NCI-H2171 treated with DMSO at 0.1 percent for 48 hours (cell line): ENCODE measurements at places on chromosomes 6 and 20.

- no peak for DNase-seq
Measured at GRCh38 chr6:18388271-18388670, 1.1 kb downstream of the RNF144B start.

DNA sequence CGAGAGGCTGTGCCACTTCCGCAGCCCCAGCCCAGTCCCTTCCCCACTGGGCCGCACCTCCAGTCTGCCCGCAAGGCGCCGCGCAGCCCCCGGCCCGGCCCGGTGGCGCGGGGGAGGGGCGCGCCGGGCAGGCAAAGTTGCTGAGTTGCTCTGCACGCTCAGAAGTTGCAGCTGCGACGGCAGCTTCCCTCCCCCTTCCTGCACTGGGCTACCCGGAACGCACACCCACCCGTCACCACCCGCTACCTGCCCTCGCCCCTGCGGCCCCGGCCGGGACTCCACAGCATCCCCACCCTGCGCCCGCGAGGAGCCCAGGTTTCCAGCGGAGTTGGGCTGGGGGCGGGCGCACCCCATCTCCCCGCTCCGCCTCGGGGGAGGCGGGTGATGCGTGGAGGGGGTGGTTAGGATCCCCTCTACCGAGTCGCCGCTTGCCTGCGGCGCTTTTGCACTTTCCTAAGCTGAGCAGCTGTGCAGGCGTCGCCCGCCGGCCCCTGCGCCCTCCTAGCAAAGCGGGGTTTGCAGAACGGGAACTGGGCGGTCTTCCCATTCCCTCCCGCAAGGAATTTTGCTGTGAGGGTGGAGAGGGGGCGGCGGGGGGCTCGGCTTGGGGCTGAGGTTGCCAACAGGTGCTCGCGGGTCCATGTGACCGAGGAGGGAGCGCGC, 55.9 kb upstream of the RREB1 start:
- DNase-seq: peak; percentile 54

GRCh38 chr20:39563349-39563748, 601.2 kb downstream of the DHX35 start:
- DNase-seq: no peak

DNA sequence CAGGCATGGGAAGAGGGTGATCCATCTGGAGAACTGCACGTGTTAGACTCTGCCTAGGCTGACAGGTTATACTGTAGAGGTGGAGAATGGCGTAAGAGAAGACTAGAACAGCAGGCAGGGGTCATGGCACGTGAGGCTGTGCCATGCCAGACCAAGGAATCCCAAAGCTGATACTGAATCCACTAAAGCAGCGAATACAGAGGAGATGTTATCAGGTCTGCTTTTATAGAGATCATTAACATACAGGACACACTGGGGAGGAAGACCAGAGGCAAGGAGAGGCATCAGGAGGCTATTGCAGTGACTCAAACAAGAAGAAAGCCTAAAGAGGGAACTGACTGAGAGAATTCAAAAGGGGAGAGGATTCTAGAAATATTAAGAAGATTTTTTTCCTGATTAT, 12.9 kb downstream of the PHACTR1 start:
- DNase-seq: peak; percentile 21

- DNase-seq: no peak
Measured at GRCh38 chr20:20820104-20820503, 107.7 kb upstream of the RALGAPA2 start.

- no peak for DNase-seq
Measured at GRCh38 chr6:166253778-166254204, 54.4 kb downstream of the PRR18 start.

DNA sequence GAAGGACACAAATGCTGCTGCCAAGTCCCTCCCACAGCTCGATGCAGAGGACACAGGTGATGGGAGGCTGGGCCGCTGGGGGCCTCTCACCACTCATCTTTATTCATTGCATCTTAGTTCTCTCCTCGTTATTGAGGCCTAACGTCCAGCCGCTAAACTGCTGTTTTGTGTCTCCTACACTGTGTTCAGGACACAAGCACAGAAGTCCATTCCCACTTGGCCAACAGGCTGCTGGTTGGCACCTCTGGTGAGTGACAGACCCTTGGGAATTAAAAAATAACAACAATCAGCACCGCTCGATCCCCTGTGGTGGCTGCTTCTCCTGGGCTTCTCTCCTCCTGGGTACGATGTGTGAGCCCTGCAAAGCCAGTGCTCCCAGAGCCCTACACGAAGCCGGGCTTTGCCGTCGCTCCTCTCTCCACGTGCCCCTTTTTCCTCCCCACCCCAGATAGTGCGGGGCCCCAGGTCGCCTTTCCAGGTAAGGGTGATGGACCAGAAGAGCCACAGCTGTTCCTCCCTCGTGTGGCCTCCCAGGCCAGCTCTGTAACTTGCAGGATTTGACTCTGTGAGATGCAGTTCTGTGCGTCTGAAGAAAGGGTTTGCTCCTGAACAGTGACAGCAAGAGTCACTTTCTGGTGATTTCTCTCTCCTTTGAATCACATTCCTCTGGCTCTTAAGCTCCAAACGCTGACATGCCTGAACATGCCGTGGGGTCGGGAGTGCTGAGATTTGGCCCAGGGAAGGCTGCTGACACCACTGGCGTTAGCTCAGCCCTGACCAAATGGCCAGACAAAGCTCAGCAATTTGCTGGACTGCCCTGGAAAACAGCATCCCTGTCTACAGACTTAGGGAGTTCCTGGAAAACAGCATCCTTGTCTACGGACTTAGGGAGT, 59.3 kb downstream of the DLL1 start:
- DNase-seq: peak; percentile 26

GRCh38 chr6:8014947-8015346, 49.2 kb downstream of the BLOC1S5 start:
- DNase-seq: peak; percentile 81

DNA sequence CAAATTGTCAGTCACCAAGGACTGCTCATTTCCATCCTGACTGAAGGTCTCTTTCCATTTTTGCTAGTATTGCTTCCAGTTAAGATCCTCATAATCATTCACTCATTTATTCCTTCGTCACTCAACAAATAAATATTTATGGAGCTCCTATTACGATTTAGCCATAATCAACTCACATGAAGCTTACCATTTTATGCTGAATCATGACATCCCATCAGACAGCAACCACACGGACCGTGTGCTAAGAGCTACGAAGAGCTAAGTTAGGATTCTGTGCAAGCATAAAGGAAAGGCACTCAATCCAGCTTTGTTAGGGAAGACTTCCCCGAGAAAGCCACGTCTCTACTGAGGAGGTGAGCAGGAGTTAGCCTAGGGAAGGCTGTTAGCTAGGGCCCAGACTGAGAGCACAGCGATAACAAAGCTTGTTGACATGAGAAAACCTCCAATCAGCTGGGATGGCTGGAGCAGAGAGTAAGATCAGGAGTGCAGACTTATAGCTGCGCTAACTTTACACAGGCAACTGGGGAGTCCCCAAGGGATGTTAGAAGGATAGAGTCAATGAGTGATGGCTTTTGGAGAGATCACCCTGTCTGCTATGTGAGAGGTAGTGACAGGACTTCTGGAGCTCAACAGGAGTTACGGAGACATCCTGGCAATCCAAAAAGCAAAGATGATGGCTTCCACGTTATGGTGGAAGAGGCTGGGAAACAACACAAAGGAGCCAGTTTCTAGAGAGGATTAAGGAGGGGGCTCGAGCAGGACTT, 2.6 kb upstream of the GID8 start:
- no peak for DNase-seq

GRCh38 chr6:41894366-41895299, 542 bp downstream of the USP49 start:
- peak; percentile 37 for DNase-seq

DNA sequence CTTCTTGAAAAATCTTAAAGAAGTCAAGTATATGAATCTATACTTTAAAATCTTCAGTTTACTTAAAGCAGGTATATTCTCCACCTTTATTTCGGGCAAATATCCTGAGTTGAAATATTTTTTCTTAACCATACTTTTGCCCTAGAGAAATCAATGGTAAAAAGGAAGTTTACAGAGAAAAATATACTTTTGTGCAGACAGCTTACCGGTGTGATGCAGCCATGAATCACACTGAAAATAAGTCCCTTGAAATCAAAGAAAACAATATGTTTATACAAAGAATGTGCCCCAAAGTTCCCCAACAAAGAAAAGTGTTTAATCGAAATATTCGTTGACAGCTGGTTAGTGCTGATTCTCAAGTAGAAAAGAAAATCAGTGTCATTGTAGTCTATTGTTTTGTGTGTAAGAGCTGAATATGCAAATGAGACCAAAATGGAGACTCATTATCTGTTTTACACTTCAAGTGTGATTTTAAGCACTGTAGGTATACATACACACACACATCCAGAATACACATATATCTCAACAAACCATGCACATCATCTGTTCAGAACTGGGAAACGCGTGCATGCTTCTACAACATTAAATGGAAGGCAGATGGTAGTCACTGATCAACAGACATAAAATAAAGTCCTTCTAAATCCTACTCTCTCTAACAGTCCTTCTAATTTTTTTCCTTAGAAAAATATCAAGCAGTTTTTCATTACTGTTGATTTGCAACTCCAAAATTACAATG, 73.3 kb downstream of the BTBD9 start:
- peak; percentile 46 for DNase-seq

DNA sequence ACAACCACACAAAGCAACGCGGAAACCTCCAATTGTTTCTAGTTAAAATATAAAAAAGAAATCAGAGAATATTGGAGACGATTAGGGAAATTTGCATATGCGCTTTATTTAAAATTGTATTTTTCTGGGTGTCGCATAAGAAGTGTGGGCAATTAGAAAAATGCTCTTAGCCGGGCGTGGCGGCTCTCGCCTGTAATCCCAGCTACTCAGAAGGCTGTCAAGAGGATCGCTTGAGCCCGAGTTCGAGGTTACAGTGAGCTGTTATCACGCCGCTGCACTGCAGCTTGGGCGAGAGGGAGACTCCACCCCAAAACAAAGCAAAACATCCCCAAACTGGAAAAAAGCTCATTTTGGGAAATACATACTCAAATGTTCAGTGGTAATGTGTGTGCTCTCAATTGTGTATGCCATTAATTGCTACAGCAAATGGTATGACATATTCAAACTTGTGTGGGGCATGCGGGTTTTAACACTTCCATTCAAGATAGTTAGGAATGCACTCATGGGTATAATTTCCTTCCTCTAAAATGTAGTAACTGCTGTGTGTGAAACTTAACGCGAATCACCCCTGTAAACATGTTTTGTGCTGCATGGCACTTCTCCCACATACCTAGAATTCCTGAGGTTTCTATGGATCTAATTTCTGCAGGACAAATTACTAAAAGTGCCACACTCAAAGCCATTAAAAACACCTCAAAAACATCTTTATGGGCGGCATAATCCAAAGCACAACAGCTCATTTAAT, 54.7 kb upstream of the HFE start:
- DNase-seq: peak; percentile 81

DNA sequence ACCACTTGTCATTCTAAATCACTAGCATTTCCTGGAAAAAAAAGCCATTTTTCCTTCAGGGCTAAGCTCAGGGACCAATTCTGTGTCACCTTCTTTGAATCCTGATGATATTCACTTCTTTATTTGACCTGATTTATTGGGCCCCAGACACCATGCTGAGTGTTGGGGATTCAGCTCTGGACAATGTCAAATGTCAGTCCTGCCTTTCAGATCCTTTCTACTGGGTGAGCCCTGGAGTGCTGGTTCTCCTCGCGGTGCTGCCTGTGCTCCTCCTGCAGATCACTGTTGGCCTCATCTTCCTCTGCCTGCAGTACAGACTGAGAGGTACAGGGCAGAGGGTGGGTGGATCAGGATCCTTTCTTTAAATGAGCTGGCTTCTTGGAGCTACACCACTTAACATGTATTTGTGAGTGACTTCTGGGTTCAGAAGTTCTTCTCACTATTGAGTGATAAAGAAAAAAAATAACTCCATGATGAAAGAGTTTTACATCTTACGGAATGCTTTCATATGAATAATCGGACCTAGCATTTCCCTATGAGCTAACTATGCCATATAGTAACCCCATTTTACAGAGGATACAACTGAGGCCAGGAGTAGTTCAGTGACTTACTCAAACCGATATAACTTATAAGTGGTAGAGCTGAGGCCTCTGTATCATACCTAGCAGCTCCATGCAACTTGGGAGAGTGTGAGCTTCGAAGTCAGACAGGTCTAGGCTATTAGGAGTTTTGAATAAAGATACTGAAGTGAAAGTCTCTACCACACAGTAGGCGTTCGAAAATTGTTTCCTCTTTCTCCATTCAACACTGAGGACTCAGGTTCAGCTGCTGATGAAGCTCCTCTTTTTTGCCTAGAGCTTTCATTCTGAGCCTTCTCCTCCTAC, 9.3 kb downstream of the MOG start:
- no peak for DNase-seq

DNA sequence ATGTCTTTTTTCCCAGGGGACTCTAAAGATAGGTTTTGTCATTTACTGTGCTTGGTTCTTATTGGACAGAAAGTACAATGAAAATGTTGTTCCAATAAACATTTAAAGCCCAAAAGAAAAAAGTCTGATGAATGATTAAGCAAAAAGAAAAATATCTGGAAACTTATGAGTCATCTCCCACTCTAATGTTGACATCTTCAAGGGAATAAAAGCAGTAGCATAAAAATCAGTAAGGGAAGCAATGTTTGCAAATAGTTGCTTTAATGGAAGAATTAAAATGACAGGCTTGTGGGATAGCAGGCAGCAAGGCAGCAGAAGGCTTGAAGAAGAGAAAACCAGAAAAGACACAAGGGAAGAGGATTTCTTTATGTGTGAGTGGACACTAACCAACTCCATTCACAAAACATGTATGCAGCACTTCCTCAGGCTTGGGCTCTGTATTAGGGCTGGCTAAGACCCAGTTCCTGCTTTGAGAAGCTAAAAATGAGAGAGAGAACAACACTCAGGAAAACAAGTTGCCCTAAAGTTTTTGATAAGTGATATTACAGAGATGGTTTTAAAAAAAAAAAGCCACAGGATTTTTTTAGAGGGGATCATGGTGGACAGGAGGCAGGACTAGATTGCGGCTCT, 263.2 kb upstream of the NT5E start:
- no peak for DNase-seq

GRCh38 chr20:53162251-53162835, 190.2 kb downstream of the TSHZ2 start:
- peak; percentile 60 for DNase-seq

DNA sequence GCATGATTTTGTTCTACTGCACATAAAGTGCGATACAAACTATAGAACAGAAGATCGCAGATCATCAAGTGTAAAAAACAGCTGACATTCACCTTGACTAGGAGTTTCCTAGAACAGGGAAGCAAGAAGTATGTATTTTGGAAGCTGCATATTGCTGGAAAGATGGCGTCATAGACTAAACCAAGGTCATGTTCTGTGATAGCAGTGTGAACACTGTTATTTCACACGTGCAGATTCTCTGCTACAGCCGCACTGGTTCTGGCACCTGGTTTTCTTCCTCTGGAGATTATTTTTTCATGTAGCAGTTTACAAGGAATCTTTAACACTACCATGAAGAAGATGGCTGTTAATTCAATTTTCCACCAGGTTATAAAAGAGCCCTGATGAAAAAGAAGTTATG, 681.2 kb downstream of the PRKN start:
- DNase-seq: no peak
